ENCODE measurements at places on chromosomes 4 and X.

DNA sequence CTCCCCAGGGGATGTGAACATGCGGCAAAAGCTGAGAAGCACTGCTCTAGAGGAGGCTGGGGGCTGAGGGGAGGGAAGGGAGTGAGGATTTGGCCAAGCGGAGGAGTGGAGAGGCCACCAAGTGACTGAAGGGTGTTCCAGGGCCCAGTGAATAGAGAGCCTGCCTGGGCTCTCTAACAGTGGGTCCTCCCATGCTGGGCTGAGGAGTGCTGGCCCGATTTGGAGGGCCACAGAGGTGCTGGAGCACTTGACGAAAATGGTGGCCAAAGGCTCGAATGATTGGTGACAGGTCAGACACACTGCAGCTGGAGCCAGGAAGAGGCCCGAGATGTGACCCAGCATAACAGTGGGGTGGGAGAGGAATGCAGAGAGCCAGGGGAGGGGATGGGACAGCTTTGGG, 37.5 kb upstream of the MAP3K15 start:
- no peak for DNase-seq

DNA sequence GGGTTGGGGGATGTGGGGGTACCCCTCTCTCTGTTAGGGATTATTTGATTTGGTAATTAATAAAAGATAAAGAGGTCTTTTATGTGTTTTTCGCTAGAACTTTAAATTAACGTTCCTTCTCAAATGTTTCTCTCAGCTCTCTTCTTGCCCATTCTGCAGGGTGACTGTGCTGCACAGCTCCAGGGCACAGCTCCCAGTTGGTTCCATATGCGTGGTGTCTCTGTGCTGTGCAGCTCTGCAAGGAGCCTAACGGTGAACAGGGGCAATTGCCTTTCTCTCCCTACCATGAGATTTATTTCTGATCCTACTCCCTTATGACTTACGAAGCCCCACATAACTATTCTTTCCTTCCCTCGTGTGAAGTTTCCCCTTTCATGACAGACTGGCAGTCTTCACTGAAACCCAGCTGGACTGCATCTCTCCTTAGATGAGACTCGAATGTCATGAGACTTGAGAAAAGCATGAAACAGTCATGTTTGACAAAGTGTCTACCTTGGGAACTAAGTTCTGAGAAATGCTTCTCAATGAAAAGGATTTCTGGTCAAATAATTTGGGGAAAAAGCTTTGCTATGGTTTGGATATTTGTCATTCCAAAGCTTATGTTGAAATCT, 50.2 kb upstream of the SPRY1 start:
- DNase-seq: no peak

- peak; percentile 22 for DNase-seq
Measured at GRCh38 chr4:89754531-89754930, 82.4 kb downstream of the SNCA start.

DNA sequence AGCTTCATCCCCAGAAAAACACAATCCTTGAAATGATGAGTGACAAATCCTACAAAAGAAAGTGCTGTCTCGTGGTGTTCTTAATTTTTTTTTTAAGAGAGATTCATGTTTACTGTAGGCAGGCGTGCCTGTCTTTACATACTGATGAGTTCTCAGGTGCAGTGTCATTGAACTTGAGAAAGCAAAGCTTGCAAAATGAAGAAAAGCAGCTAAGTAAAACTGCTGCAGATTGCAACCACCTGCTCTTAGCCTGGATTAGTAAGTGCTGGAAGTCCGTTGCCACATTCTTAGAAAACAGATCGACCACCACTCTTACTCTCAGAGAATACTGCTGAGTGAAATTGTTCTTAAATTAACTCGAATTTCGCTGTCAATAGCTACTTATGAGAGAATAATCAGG, 854.6 kb downstream of the TRIML1 start:
- no peak for DNase-seq

DNA sequence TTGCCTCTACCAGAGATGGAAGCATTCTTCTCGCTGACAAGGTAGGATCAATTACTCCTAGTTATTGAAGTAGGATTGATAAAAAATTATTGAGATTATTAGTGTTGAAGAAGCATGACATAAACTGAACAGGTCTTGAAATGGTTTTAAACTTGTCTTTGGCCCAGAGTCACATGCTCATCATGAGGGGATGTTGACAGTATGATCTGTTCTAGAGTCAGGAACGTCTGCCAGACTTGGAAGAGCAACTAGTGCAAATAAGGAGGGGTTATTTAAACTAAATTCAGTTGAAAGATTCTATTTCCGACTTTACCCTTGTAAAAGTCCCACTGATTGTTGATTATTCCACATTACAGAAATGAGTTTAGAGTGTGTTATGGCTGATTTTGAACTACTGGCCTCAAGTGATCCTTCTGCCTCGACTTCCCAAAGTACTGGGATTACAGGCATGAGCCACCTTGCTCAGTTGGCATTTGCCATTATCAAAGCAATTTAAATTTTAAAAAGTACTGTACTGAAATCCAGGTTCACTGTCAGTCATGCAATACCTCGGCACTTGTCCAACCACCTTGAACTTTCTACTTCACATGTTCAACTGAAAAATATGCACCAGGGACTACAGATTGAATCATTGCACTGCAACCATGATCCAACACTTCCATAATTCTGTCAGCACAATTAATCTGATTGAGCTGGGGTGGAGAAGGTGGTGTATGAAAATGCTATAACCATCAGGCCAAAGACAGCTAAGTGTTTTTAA, 19.7 kb downstream of the FABP2 start:
- DNase-seq: no peak

DNA sequence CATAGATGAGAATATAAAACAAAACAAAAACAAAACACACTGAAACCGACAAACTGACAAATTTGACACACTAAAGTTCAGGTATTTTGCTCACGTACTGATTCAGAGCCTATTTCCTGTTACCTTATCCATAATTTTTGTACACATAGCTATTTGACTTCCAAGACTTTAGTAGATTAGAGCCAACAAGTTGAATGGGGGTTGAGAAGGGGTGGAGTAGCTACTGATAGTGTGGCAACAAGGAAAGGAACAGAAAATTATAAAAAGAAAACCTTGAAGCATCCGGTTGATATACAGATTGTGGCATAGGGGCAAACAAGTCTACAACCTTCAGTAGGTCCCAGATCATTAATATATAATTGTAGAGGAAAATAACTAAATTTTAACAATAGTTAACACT, 92.3 kb upstream of the RASGEF1B start:
- DNase-seq: no peak

DNA sequence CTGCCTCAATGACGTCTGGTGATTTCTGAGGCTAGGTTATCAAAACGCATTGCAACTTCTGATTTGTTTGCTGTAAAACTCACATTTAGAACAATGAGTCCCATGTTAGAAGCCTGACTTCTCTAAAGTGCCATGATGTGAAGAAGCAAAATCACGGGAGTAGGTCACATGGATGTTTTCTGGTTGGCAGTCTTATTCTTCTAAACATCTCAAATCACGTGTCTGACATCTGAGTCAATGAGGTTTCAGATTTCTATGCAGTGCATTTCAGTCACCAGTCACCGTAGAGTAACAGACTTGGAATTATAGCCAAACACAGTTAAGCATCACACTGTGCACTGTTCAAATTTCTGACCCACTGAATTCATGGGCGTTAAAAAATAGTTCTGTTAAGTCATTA, 482.1 kb downstream of the TMA16 start:
- no peak for DNase-seq

DNA sequence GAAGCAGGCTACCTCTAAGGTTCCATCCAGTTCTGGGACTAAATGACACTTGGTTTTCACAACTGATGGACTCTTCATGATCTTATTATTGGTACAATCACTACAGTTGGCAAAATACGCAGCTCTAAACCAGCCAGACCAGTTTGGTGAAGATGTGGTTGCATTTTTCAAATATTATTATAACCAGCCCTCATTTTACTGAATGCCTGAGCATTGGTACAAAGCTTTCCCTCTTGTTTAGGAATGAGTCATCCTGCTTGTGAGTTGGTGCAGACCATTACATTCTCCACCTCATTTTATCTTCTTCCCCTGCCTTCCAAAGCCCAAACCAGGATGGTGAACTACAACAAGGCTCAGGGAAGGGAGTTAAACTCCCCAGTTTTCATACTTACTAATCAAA, 223.1 kb downstream of the KDR start:
- no peak for DNase-seq

DNA sequence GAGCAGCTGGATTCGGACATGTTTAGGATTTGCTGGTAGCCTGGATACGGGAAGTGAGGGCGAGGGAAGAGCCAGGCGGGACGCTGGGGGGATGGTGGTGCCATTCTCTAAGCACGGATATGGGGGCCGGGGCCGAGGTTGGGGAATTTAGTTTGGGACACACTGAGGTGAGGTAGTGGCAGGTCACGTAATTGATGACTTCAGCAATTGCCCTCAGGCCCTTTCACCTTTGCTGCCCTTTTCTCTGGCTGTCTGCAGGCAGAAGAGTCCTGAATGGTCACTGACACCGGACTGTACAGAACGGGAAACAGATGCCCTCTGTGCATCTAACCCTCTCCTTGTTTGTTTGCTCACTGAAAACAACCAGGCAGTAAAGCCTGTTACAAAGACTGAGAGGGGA, 16.9 kb upstream of the HMGB3 start:
- no peak for DNase-seq

- peak; percentile 4 for DNase-seq
Measured at GRCh38 chr4:100649417-100649816, 131.6 kb upstream of the EMCN start.

- DNase-seq: no peak
Measured at GRCh38 chrX:42846741-42847140, 68.8 kb upstream of the PPP1R2C start.

GRCh38 chr4:138275963-138276621, 33.9 kb upstream of the SLC7A11 start:
- DNase-seq: peak; percentile 92

GRCh38 chr4:98891478-98892337, 37.2 kb downstream of the EIF4E start:
- DNase-seq: no peak

- DNase-seq: no peak
Measured at GRCh38 chrX:19571711-19572110, 56.4 kb upstream of the MAP3K15 start.

DNA sequence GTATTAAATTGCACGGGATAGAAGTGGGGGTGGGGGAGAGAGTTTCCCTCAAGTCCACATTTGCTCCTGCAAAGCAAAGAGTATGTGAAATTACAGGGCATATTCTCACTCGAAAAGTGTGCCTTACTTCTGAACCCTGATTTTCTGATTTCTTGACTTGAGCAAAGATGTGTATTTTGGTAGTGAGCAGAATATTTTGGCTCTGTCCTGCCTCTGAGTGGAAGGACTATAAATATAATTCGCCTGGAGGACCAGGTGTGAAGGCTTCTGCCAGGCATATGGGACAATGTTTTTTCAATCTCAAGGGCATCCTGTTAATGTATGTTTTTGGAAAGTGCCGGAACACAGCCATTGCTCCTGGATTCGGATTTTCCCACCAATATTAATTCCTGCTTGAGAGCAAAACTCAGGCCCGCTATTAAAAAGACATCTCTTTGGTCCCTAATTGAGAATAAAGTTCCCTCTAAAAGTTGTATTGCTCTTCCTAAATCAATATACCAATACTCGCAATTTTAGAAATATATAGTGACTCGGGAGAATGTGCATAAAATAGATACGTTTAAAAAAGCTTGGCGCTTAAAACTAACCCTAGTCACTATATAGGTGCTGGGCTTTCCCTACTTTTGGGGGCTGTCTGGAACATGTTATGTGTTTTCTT, 15.3 kb upstream of the PITX2 start:
- DNase-seq: no peak

- no peak for DNase-seq
Measured at GRCh38 chr4:154137320-154137905, 348.5 kb upstream of the SFRP2 start.

DNA sequence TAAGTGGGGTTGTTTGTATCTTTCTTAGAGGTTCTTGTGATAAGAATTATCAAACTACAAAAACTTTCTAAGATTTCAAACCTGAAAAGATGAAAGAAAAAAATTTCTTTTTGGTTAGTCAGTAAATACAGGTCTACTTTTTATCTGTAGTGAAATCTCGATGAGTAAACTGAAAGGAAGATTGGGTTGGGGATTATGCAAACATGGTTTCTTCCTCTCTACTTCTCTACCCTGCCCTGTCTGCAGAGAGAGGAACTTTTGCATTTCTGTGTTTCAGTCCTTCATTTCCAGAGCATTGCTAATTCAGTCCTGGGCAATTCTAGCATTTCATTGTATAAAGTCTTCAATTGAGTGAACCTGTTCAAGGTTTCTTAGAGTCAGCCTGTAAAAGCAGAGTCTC, 51.6 kb upstream of the IL2 start:
- peak; percentile 20 for DNase-seq

- DNase-seq: no peak
Measured at GRCh38 chr4:141330616-141331015, 109.9 kb downstream of the ZNF330 start.

DNA sequence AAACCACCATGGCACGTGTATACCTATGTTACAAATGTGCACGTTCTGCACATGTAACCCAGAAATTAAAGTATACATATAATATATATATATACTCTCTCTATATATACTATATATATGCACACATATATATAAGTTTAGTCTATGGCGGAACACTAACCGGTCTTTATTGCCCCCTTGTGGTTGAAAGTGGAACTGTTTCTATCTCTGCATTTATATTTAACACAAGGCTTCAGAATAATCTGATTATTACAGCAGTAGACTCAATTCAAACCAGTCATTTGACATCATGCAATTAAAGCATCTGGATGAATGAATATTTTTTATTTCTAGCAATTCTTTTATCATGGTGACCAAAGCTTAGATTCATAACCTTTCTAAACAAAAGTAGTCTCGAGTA, 14.6 kb downstream of the RAB9B start:
- peak; percentile 60 for DNase-seq

- peak; percentile 67 for DNase-seq
Measured at GRCh38 chr4:112938461-112939058, 110.9 kb upstream of the ANK2 start.
